ENCODE measurements at places on chromosomes 16 and 17.

GRCh38 chr16:3520841-3521240 is 20.0 kb downstream of the CLUAP1 start:
- no peaks in the 10 kb centered on the region for H3K4me1 ChIP-seq
- H3K27me3 ChIP-seq = no peaks in the 10 kb centered on the region
- no peak overlapping the region for H3K27ac ChIP-seq
- H3K36me3 ChIP-seq = peaks cover 15% of the 10 kb centered on the region
- no peak overlapping the region for H3K4me3 ChIP-seq

DNA sequence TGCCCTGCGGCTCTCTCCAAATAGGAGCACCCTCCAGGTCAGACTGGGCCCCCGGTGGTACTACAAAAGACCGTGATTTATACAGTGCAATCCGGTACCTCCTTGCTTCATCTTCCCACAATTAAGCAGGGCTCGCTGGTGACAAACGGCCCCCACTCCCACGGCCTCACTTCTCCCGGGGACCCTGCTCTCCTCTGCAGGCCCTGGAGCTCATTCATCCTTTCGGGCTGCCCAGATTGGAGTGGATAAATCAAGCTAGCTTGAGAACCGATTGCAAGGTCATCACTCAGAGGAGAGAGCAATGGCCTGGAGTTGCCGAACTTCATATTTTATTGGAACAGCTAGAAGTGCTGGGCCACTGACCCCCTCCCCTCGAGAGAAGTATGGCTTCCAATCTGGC is 193.5 kb upstream of the IRX6 start:
- H3K4me3 ChIP-seq = no peak overlapping the region
- H3K36me3 ChIP-seq = no peaks in the 10 kb centered on the region
- no peaks in the 10 kb centered on the region for H3K27me3 ChIP-seq
- DNase-seq = no peak
- H3K27ac ChIP-seq = no peak overlapping the region
- no peaks in the 10 kb centered on the region for H3K4me1 ChIP-seq

DNA sequence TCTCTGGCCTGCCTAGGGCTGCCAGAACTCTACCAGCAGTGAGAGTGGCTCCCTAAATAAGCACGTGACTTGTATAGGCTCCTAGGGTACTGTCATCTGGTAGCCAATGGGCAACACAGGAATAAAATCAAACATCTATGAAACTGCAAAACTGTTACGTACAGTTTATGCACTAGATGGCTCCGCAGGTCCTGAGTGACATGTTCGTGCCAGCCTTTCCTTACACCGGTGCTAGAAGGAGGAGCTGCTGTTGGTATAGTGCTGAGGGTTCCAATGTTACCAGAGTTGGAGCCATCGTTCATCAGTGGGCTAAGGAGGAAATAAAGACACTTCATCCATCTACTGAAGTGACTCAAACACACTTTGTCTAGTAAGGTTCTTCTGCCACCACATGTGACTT is 63.2 kb upstream of the TRAP1 start:
- H3K27me3 ChIP-seq = no peaks in the 10 kb centered on the region
- no peak overlapping the region for H3K27ac ChIP-seq
- H3K36me3 ChIP-seq = peaks cover 18% of the 10 kb centered on the region
- no peak overlapping the region for H3K4me3 ChIP-seq
- DNase-seq = no peak
- peaks cover 5% of the 10 kb centered on the region for H3K4me1 ChIP-seq

DNA sequence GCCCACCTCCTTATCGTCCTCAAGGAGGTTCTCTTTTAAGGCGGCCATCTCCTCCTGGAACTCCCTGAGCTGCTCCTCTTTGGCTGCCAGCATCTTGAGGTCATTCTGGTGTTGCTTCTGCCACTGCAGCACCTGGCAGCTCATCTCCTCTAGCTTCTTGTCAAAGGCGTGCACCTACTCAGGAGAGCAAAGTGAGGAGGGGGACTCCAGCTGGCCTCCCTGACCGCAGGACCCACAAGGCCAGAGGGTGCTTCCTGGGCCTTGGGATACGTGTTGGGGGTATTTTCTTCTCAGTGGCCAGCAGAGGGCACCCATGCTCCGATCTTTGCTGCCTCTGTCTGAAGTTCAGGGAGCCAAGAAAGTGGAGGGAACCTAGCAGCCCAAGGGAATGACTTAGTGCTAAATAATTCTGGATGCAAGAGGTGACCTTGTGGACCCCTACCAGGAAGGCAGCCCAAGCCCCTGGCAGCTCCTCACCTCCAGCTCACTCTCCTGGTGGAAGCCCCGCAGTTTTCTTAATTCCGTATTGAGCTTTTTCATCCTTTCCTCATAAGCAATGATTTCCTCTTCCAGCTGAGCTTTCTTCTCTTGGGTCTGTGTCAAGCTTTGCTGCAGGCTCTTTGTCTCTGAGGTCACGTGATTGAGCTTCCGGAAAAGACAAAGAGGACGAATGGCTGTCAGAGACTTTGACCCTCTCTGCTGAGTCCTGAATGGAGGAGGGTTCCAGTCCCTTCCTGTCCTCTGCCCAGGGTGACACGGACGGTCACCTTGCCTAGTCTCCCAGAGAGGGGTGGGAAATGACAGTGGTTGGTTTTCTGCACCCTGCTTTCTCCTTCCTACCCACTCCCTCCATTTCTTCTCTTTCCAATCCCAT is 31.4 kb downstream of the DHX38 start:
- peak; percentile 68 for DNase-seq
- no peaks in the 10 kb centered on the region for H3K27me3 ChIP-seq
- H3K27ac ChIP-seq = no peak overlapping the region
- no peaks in the 10 kb centered on the region for H3K4me1 ChIP-seq
- no peak overlapping the region for H3K4me3 ChIP-seq

All from activated naive CD8-positive, alpha-beta T cell treated with anti-CD3 and anti-CD28 coated beads, Interleukin-2, amount 50 U/mL, for 24 hours (primary cell).